ENCODE measurements at places on chromosomes 11 and 22.

GRCh38 chr11:121257976-121258375, 34.6 kb upstream of the SC5D start:
- no peak for DNase-seq

DNA sequence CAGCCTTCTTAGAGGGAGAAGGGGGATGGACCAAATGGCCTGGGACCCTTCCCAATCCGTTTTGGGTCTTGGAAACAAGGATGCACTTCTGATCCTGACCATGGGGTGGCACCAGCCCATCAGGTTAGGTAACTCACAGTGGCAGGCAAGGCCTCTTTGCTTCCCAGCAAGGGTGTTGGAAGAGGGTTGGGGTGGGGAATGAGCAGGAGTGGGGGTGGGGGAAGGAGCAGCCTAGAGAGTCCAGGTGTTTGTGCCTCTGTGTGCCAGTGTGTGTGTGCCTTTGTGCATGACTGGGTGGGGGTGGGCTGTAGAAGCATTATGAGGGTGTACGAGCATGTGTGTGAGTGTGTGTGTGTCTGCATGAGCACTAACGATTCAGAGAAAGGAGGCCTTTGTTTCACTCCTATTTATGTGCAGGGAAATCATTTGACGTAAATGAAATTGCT, 213.1 kb downstream of the INSC start:
- no peak for DNase-seq

- no peak for DNase-seq
These were observed 1441.8 kb downstream of the TBC1D22A start for GRCh38 chr22:48204296-48204695.

GRCh38 chr11:123187665-123188507, 7.2 kb downstream of the CLMP start:
- DNase-seq = peak; percentile 52

DNA sequence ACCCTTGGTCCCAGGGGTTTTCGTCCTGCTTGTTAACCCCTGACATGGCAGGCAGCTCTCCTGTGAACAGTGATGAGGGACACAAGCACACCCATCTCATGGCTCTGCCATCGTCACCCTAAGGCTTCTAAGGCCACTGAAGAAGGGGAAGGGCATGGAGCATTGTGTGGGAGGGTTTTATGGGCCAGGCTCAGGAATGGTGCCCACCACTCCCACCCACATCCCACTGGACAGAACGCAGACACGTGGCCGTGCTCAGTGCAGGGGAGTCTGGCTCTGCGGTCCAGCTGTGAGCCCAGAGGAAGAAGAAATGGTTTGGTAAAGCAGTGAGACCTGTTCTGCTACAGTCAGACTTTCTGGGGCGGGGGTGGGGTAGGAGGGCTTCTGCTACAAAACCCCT, 130.0 kb downstream of the CACNA1I start:
- no peak for DNase-seq

DNA sequence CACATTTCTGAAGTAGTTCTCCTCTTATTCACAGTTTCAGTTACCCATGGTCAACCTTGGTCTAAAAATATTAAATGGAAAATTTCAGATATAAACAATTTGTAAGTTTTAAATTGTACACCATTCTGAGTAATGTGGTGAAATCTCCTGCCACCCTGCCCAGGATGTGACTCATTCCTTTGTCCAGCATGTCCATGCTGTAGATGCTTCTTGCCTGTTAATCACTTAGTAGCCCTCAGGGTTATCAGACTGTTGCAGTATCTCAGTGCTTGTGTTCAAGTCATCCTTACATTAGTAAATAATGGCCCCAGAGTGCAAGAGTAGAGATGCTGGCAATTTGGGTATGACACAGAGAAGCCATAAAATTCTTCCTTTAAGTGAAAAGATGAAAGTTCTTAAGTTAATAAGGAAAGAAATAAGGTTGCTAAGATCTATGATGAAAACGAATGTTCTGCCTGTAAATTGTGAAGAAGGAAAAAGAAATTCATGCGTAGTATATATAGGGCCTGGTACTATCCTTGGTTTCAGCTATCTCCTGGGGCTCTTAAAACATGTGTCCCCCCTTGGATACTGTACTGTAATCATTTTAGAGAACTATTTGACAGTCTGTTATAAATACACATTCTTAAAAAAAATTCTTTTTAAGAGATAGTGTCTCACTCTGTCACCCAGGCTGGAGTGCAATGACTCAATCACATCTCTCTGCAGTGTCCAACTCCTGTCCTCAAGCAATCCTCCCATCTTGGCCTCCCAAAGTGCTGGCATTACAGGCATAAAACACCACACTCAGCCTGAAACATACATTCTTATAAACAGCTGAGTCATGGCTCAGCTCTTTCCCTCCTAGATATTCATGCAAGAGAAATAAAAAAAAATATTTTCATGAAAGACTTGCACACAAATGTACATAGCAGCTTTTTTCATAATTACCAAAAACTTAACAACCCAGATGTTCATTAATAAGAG, 31.3 kb downstream of the MTNR1B start:
- peak; percentile 89 for DNase-seq

- no peak for DNase-seq
These were observed 87.2 kb downstream of the BTBD10 start for GRCh38 chr11:13375798-13376197.

- no peak for DNase-seq
These were observed 791.1 kb downstream of the NTM start for GRCh38 chr11:132161403-132162078.

- DNase-seq = no peak
These were observed 295.9 kb upstream of the NCAM1 start for GRCh38 chr11:112665291-112665690.

Measured in HCEC 1CT (cell line).